ENCODE measurements at places on chromosomes 16 and 17. TPM values are rescaled to one million over a fixed set of nuclear protein-coding genes. Genes with fewer than 3 reads are reported as not detected.

ZNF423 gene
- total RNA-seq, result 0.20 TPM

KRTAP1-1 gene
- not detected for total RNA-seq

MVD gene
- 127 TPM for total RNA-seq

IL34 gene
- 0.49 TPM for total RNA-seq

CACNG5 gene
- total RNA-seq, result not detected

RILP gene
- total RNA-seq, result 4.2 TPM

NPIPA2 gene
- 4.1 TPM for total RNA-seq

DUS2 gene
- total RNA-seq, result 37.4 TPM

SDK2 gene
- 0.09 TPM for total RNA-seq

FBXL19 gene
- total RNA-seq, result 20.2 TPM

HOXB4 gene
- 3.9 TPM for total RNA-seq

HSPB9 gene
- total RNA-seq, result not detected

ATP2C2 gene
- total RNA-seq, result 47.0 TPM

CDH13 gene
- total RNA-seq, result 3.5 TPM

CARD14 gene
- 1.3 TPM for total RNA-seq

ZPBP2 gene
- total RNA-seq, result not detected

CUEDC1 gene
- total RNA-seq, result 27.5 TPM

GPR142 gene
- total RNA-seq, result not detected

NPIPB6 gene
- total RNA-seq, result 1.4 TPM

MYH2 gene
- total RNA-seq, result not detected

SCARF1 gene
- total RNA-seq, result 0.51 TPM

TSPAN10 gene
- 4.0 TPM for total RNA-seq

GGA3 gene
- 94.4 TPM for total RNA-seq

ZNF624 gene
- total RNA-seq, result 7.6 TPM

FBXL20 gene
- 11.2 TPM for total RNA-seq

THOC6 gene
- 46.0 TPM for total RNA-seq

ELAC2 gene
- 38.9 TPM for total RNA-seq

ANKS4B gene
- 4.8 TPM for total RNA-seq

STX1B gene
- total RNA-seq, result 0.77 TPM

USP7 gene
- 139 TPM for total RNA-seq

TMEM235 gene
- total RNA-seq, result not detected

PRSS33 gene
- not detected for total RNA-seq

COG8 gene
- total RNA-seq, result 59.1 TPM

HEATR9 gene
- not detected for total RNA-seq

WNK4 gene
- 3.3 TPM for total RNA-seq

CDR2 gene
- 24.3 TPM for total RNA-seq

VAT1 gene
- 236 TPM for total RNA-seq

ACAP1 gene
- total RNA-seq, result not detected

OTOA gene
- not detected for total RNA-seq
